ENCODE measurements at places on chromosomes 3 and 15.
A peak's percentile ranks its signal among the peaks of the same experiment; 100 is the strongest.

- DNase-seq: no peak
These were observed 42.0 kb downstream of the WWTR1 start for GRCh38 chr3:149615731-149616221.

- DNase-seq: no peak
These were observed 4.9 kb upstream of the RPN1 start for GRCh38 chr3:128655531-128655930.

DNA sequence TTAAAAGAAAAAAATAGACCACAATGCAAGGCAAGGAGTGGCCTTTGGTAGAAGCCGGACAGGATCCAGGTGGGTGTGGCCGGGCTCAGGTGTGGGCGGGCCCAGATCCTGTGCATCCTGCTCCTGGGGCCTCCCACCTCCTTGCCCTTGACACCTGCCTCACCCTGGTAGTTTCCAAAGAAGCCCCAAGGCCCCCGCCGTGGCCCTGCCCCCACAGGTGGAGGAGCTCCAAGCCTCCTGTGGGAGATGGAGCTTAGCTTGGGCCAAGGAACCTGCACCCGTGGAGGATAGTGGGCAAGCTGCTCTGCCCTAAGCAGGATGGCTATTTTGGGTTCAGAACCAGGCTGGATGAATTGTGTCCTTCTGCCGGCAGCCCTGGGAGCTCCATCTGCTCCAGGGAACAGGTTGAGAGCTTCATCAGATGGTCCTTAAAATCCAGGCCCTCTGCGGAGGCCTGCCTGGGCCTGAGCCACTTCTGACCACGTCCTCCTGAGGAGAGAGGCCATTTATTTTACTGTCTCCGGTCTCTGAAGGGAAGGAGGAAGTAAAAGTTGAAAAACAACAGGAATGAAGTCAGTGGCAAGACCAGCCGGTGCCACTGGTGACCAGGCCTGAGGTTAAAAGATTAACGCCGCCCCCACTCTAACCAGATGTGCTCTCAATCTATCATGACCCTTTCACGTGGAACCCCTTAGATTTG lies 53.9 kb upstream of the KLF13 start:
- peak; percentile 14 for DNase-seq

DNA sequence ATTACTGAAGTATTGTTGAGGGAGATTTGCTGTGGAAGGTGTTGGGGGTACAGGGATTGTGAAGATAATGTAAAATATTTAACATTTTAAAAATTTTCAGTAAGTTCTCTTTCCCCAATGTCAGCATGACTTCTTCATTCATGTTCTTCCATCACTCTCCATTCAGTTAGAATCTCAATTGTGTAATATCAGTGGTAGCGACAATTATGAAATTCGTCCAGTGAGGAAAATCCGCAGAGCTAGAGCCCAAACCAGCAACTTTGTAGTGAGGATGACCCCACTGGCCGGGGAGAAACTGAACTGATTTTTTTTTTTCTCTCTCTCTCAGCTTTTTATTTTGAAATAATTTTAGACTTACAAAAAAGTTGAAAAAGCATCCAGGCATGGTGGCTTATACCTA lies 171.7 kb downstream of the PGPEP1L start:
- no peak for DNase-seq

- peak; percentile 57 for DNase-seq
These were observed 54.0 kb downstream of the B3GNT5 start for GRCh38 chr3:183306798-183307671.

DNA sequence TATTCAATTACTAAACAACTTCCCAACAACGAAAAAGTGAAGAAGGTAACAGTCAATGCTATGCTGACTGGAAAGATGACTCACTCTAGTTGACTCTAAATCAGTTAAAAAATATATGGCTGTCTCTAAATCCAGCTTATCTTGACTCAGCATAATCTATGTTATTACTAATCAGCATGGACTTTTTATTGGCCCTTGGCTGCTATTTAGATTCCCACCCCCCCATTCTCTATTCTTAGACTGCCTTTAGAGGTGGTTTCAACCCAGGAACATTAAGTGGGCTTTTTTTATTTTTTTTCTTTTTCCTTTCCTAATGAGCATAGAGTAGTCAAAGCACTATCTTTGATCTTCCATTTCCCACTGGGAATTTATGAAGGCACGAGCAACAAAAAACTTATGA lies 1.9 kb downstream of the PCOLCE2 start:
- DNase-seq: no peak

DNA sequence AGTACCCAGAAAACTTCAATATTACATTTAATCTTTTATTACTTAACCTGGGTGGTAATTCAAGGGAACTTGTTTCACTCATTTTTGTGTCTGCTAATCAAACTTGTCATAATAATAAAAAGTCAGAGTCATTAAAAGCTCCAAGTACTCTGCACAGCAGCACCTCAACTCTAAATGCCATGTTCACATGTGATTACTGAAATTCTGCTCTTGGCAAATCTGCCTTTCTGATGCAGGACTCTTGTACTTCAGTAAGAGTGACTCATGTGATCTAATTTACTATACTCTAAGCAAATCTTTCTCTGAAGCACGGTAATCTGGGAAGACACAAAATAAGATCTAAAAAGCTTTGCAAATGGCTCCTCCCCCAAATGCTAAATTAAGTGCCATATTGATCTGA lies 6.4 kb downstream of the ROBO1 start:
- no peak for DNase-seq

DNA sequence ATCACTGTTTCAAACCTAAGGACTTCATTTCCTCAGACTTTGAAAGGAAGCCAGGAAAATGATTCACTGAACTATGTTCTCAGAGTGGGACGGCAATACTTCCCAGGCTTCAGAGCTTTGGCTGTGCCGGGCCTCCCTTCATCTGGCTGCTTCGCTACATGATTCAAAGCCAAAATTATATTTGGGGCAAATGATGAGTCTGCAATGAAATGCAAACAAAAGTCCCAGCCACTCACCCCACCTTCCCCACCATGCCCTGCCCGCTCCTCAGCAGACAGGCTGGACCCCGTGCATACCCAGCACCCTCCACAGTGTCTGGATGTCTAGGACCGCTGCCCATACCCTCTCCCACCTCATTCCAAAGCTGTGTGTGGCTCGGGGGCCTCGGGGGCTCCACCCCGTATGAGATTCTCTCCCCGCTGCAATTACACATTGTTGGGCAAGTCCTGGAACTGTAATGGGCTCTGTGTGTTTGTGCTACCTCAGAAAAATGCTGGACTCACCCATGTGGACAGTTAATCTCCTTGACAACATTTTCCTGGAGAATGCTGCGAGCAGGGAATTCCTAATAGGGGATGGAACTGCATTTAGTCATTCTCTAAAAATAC lies 32.2 kb downstream of the ATP10A start:
- DNase-seq: no peak

DNA sequence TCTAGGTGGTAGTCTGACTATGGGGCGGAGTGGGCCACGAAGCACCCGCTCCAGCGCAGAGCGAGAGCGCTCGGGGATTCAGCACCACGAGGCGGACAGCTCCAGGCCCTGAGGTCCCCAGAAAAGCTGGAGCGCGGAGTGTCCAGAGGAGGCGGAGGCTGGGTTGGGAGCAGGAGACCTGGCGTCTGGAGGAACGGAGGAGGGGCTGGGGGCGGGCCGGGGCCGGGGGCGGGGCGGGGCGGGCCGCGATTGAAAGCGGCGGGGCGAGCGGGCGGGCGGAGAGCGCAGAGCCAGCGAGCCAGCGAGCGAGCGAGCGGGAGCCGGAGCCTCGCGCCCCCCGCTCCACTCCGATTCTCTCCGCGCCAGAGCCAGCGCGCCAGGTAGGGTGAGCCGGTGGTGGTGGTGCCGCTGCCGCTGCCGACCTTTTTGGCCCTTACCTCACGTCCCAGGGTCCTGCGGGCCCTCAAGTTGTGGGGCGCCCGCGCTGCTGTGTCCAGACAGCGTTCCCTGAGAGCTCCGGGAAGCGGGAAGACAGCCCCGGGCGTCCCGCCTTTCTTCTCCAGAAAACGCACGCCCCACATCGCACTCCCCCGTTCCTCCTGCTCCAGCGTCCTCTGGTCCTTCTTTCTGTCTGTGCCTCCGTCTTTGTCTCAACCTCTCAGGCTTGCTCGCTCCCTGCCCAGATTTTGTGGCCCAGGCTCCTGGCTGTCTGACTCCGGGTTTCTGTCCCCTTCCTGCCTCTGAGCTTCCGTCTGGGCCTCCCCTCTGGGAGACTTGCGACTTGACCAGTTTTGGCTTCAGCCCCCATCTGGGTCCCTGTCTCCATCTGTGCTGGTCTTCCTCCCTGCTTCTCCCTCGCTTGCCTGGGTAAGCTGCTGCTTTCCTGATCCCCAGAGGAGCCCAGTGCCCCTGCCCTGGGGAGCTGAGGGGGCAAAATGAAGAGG lies at the start of gene GRM2:
Gene GRM2, plus strand, starts transcription at position 281 of the 944 bp plus-strand sequence. CDS start 1,916 bp downstream, outside the sequence.
- no peak for DNase-seq

GRCh38 chr15:77168141-77168540 lies 97.2 kb upstream of the TSPAN3 start:
- no peak for DNase-seq

DNA sequence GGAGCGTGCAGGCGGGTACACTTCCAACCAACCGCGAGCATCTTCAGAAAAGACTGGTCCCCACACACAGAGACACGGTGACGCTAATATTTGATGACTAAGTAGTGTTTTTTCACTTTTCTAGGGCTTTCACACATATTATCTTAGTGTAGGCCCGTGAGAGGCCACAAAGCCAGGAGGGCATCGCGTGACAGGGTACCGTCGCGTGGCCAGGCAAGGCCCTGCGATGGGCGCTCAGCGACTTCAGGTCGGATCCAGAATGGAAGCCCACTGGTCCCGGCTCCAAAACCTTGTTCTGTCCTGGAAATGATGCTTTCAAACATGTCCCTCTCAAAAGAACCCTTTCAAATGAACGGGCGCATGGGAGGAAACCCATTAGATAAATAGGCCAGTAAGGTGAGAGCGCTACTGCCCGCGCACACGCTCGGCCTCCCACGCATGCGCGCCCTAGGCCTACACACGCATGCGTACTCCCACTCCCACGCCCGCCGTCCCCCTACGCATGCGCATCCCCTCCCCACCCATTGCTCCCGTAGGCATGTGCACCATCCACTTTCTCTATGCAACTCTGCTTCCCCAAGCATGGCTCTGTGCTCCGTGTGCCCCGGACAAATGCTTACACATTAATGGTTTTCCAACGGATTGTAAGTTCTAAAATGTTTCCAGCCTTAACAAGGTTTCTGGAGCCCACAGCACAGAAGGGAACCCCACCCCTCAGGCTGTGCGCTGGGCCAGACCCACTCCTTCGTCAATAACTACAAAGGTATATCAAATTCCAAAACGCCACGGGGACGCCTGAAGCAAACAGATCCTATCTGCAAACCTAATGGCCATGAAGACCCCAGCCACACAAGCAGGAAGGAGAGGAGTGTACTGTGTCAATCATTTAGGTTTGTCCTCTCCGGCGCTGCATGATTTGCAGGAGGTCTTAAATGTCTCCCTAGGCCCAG lies 72.1 kb downstream of the OCA2 start:
- DNase-seq: no peak

- no peak for DNase-seq
These were observed 101.7 kb downstream of the LSM3 start for GRCh38 chr3:14280326-14280725.

- no peak for DNase-seq
These were observed 42.5 kb downstream of the LPP start for GRCh38 chr3:188196232-188196990.

GRCh38 chr3:39178553-39178952 lies 13.8 kb downstream of the XIRP1 start:
- no peak for DNase-seq

- no peak for DNase-seq
These were observed 512 bp downstream of the LARP6 start for GRCh38 chr15:70853318-70853972.

- no peak for DNase-seq
These were observed 462 bp downstream of the IGDCC3 start for GRCh38 chr15:65377105-65377975.

DNA sequence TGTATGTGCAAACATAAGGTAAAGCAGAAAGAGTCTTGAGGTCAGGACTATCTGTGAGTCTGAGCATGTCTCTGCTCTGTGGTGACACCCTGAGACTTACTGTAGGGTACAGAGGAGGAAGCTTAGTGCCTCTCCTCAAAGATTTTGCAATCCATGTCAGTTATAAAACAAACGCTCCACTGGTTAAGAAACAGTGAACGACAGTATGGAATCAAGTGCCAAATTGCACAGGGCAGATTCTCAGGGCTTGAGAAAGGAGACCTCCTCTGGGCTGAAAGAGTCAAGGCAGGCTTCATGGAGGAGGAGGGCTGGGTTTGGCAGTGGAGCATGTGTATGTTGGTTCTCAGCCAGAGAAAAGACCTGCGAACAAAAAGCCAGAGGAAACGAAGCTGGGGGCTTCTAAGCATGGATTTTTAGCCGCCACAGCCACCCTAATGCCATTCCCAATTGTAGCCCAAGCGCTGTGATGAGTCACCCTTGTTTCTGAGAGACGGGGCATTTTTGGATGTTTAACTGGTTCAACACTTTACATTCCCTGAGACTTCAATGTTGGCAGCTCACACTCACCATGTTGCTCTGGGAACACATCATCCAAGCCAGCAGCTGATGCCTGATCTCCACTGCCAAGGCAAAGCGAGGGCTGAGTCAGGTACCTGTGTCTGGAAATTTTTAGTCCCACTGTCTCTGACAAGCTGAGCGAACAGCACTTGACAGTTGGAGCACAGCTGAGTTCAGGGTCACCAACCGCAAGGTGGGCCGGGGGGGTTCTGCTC lies 3.4 kb upstream of the DGKG start:
- DNase-seq: no peak

- DNase-seq: no peak
These were observed 50.4 kb downstream of the FLNB start for GRCh38 chr3:58058361-58059263.

GRCh38 chr3:58051196-58051595 lies 43.0 kb downstream of the FLNB start:
- DNase-seq: no peak

DNA sequence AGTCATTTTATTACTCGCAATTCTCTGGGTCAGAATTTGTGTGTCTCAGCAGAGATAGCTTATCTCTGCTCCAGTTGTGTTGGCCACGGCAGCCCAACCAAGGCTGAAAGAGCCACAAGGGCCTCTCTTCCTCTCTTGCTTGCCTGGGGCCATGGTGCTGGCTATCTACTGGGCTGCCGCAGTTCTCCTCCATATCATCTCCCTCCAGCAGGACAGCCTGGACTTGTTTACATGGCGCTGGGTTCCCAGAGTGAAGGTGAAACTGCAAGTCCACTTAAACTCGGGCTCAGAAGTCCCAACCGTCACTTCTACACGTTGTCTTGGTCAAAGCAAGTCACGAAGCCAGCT lies 134.8 kb downstream of the UACA start:
- DNase-seq: no peak

- no peak for DNase-seq
These were observed 7.2 kb upstream of the ZNF148 start for GRCh38 chr3:125382298-125382697.

DNA sequence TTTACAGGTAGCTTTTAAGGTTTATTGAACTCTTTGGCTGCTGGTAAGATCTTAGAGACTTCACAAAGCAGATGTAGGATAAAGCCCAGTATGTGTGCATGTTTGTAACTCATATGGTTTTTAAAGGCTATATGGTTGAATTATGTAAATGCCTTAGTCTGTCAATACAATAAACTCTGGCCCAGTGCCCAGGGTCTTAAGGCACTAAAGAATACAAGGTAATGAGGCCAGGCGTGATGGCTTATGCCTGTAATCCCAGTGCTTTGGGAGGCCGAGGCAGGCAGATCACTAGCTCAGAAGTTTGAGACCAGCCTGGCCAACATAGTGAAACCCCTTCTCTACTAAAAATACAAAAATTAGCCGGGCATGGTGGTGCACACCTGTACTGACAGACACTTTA lies 170.3 kb upstream of the CGNL1 start:
- DNase-seq: no peak

GRCh38 chr3:39750712-39751111 lies 58.7 kb upstream of the MYRIP start:
- no peak for DNase-seq

GRCh38 chr3:155639462-155640055 lies 105.3 kb downstream of the PLCH1 start:
- DNase-seq: no peak
